ENCODE measurements at places on chromosomes 4 and X.

DNA sequence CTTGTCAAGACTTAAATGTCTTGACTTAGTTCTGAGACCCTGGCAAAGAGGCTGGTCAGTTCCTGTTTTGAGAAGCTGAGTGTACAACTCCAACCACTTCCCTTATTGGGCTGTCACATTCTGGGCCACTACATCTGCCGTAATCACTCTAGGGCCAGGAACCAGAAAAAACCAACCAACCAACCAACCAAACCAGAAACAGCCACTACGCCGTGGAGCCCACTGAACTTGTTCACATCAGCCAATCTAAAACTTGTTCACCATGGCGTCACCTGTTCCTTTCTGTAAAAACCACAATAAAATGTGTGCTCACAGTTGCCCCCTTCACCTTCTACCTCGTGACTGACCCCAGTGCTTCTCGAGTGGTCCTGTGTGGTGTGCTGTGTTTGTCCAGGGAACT lies 107.3 kb downstream of the JADE1 start:
- DNase-seq, result no peak

DNA sequence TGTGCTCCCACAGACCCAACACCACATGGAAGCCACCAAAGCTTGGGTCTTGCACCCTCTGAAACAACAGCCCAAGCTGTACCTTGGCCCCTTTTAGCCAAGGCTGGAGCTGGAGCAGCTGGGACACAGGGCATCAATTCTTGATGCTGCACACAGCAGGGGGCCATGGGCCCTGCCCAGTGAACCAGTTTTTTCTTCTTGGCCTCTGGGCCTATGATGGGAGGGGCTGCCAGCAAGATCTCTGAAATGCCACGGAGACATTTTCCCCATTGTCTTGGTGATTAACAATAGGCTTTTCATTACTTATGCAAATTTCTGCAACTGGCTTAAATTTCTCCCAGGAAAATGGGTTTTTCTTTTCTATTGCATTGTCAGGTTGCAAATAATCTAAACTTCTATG lies 49.0 kb downstream of the SPANXA2 start:
- DNase-seq, result no peak

DNA sequence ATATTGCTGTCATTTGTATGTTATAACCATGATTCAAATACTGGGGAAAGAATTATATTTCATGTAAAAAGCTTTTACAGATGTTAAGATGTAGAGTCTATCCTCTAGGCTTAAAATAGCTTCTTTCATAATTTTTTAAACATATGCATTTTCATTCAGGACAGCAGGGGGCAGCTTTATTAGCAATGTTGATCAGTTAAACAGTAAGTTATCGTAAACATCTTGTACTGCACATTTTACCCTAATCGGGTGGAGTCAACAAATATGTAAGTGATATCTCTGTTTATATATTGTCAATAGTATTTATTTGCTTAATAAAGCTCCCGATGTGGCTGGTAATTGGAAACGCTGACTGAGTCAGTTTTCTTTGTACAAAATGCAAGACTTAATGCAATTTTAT lies 142.5 kb upstream of the MED14 start:
- no peak for DNase-seq

GRCh38 chrX:13899607-13900006 lies 82.7 kb upstream of the GPM6B start:
- no peak for DNase-seq

- no peak for DNase-seq
These were observed 289.4 kb downstream of the INPP4B start for GRCh38 chr4:142556570-142557238.

- DNase-seq, result no peak
These were observed 123.5 kb downstream of the BCOR start for GRCh38 chrX:39974270-39974669.

- no peak for DNase-seq
These were observed 4.1 kb downstream of the GATA1 start for GRCh38 chrX:48790477-48790876.

GRCh38 chr4:113248320-113248719 lies 198.9 kb downstream of the ANK2 start:
- DNase-seq, result no peak

GRCh38 chr4:54728368-54728767 lies 70.6 kb downstream of the KIT start:
- DNase-seq, result no peak

DNA sequence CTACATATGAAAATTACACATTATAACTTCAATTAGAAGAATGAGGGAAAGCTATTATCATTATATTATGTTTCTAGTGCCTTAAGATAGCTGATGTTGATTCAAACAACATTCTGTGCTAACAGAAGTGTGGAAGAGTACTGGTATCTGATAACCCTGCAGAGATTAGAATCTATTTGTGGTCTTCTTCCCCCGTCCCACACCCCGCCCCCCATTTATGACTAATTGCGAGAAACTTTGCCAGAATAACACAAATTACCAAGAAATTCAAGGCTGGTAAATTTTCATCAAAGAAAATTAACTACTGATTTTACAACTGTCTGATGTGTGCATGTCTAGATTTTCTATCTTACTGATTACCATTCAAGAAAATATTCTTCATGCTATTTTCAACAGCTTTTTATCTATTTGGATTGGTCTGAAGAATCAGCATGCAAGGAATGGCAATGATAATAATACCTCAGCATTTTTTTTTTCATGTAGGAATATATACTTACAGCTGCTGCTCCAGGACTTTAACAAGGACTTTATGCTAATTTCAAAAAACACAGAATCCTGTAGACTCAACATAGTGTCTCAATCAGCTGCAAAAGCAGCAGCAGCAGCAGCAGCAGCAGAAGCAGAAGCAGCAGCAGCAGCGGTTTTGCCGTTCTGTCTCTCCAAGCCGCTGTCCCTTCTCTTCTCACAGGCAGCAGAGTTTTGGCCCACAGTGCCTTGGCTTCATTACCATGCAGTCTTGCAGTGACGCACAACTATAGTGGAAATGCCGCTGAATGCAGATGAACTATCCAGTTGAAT lies 126.7 kb downstream of the FRYL start:
- no peak for DNase-seq

DNA sequence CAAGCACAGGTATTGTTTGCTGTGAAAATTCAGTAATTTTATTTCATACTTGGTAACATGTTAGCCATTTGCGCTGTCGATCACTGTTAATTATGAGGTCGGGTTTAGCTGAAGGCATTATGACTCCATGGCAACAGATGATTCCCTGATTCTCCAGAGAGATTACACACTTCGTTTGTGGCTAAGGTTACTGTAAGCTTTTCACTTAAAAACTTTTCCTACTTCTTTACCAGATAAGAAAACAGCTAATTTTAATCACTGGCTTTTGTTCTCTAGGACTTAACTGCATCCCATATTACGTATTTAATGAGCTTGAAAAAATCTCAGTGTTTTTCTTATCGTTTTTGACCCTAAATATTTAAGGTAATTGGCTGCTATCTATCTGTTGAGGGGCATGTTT lies 2.1 kb downstream of the GSTCD start:
- no peak for DNase-seq

DNA sequence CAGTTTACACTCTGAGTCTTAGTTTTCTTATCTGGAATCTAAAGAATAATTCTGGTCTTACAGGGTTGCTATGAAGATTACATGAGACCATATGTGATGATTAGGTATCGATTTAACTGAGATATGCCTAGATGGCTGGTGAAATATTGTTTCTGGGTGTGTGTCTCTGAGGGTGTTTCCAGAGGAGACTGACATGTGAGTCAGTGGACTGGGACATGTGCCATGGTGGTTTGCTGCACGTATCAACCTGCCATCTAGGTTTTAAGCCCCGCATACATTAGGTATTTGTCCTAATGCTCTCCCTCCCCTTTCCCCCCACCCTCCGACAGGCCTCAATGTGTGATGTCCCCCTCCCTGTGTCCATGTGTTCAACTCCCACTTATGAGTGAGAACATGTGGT lies 186.0 kb upstream of the CXorf66 start:
- DNase-seq, result no peak

Data from stimulated activated CD8-positive, alpha-beta memory T cell treated with anti-CD3 and anti-CD28 coated beads, Interleukin-7, amount 100 ng/mL, for 1 hour (primary cell).